ENCODE measurements at places on chromosomes 4 and X. TPM values are rescaled to one million over a fixed set of nuclear protein-coding genes. Genes with fewer than 3 reads are reported as not detected.

DNA sequence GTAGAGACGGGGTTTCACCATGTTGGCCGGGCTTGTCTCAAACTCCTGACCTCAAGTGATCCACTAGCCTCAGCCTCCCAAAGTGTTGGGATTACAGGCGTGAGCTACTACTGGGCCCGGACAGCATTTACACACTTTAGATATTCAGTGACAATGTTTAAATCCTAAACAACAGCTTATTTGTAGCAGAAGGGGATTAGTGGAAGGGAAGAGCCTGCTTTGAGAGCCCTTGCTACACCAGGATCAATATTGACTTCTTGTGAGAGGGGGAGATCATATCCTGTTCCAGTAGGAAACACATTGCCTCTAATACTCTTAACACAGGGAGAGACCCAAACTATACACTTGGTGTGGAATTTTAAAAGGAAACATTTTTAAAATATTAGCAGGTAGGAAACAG lies 7.1 kb downstream of the MGST2 start:
- DNase-seq, result no peak

- no peak for DNase-seq
These were observed 2078.4 kb upstream of the TENM3 start for GRCh38 chr4:180164799-180165198.

The IL1RAPL2 gene
- 0.94 TPM for total RNA-seq

DNA sequence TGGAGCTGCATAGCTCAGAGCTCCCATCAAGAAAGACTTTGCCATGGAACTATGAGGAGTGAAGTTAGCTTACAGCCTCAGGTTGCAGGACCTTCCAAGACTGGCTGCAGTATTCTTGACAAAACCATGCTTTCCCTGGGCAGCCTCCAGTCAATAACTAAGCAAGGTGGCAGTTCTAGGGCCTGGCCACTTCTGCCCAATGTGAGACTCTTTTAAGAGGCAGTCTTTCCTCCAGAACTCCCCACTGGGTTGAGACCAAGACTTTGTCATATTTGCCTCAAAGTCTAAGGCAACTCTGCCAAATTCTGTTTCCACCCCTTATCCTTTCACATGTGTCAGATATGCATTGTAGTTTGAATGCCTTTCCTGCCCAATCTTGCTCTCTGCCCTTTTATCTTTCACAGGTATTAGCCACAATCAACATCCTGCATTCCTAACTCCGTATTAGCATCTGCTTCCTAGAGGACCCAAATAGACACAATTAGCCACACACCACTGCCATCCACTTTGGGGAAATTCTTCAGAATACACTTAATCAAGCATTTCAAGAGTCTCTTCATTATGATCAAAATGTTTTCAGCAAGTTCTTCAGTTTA lies 17.7 kb upstream of the SLC25A43 start:
- DNase-seq, result no peak

- no peak for DNase-seq
These were observed at the start of gene SPINK2 for GRCh38 chr4:56821381-56822243. Gene SPINK2 (minus strand): TSS chr4:56821701. CDS start chr4:56821662, 39 bp downstream.

DNA sequence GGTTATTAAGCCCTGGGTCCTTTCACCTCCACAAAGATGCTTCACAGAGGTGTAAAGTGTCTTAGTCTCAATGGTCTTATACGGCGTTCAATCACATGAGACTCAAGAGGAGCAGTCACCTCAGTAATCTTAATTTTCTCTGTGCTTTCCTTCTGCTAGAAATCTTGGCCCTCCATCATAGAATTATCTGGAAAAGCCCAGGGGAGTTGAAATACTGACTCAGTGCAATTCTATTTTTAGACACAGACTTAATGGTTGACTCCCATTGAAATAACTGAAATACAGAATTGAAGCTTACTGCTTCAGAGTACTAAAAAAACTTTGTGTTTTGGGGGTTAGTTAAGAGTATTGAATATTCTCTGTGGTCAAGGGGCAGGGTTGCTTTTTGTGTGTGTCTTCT lies 94.5 kb upstream of the IL15 start:
- no peak for DNase-seq

GRCh38 chr4:185752872-185753271 lies 59.1 kb downstream of the SORBS2 start:
- DNase-seq, result no peak

GRCh38 chr4:158259955-158260575 lies 49.8 kb downstream of the TMEM144 start:
- no peak for DNase-seq

DNA sequence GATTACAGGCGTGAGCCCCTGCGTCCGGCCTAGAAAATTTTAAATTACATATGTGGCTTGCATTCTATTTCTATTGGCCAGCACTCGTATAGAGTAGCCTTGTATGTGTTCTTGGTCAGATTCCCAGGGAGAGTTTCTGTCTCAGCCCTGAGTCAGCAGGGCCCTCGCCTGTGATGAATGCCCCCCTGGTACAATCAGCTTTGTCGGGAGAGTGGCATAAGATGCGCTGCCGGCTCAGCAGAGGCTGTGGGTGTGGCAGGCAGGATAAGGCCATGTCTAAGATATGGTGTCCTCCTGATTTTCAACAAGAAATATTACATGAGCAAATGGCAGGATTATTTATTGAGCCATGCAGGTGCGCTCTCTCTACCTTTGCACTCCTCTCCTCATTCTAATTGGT lies 1.6 kb upstream of the REELD1 start:
- DNase-seq, result no peak

DNA sequence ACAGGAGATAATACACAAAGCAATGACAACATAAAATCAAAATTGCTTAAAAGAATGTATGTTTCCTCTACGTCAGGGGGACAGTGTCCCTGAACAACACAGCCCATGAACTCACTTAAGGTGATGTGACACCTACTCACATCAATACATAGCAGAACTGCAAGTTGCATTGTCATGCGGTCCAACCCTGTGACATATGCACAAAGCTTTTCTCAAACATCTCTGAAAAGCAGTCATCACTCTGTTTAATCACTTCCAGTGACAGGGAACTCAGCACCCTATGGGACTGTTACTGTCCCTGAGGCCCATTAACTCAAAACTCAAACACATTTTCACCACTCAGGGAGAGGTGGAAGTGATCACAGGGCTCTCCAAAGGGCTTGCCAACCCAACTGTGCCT lies 2.4 kb downstream of the STX18 start:
- no peak for DNase-seq

- no peak for DNase-seq
These were observed 49.7 kb upstream of the PTPN13 start for GRCh38 chr4:86544310-86544966.

The HUWE1 gene
- 202 TPM for total RNA-seq

- no peak for DNase-seq
These were observed 215.1 kb downstream of the TMA16 start for GRCh38 chr4:163709601-163710000.

- DNase-seq, result no peak
These were observed 20.4 kb upstream of the FGF16 start for GRCh38 chrX:77426811-77427210.

The GATA1 gene
- total RNA-seq, result 0.76 TPM

DNA sequence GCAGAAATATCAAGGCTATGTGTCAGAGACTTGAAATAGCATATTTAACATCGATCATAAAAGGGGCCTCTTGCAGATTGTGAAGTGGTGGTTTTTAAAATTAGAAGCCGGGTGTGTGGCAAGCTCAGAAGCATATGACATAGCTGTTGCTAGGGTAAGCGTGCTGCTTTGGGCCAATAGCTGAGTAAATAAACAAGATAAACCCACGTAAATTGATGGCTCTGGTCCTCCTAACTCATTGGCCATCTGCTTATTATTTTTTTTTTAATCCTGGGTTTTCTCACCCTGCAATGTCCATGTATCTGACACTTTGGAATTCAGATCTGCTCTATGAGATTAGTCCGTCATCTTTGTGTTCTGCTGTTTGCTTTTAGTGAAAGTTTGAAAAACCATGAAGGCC lies 32.6 kb upstream of the STOX2 start:
- no peak for DNase-seq

The SSX2B gene
- total RNA-seq, result not detected

DNA sequence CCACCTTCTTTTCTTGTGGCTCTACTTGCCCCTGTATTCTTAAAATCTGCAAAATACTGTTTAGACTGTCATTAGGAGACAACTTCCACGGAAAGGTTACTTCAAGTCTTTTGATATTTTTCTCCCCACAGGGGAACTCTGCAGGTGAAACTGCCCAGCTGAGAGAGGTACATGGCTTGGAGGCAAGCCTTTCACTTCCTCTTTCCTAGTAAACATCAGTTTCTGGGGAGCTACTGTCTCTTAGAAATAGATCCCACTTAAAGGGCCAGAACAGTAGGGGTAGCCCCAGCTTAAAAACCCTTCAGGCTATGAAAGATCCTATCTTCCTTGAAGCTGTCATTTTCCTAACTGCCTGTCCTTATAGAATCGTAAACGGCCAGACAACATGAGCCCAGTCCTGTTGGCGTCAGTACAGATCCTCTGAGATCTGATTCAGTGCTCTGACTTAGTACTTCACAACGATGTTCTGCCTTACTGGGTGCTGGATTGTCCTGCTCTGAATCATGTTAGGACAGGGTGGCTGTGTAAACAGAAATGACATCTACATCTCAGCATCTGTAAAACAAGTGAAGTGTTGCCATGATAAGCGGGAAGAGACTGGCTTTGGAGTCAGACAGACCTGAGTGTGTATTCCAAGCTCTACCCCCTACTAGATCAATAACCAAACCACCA lies 102.1 kb downstream of the ITIH6 start:
- no peak for DNase-seq

The SPIN2B gene
- total RNA-seq, result 16.4 TPM

The HS3ST1 gene
- 3.2 TPM for total RNA-seq

The GSX2 gene
- 0.58 TPM for total RNA-seq

GRCh38 chrX:44303119-44303518 lies 40.4 kb downstream of the EFHC2 start:
- no peak for DNase-seq

GRCh38 chr4:24513718-24514117 lies 70.6 kb downstream of the DHX15 start:
- DNase-seq, result no peak

DNA sequence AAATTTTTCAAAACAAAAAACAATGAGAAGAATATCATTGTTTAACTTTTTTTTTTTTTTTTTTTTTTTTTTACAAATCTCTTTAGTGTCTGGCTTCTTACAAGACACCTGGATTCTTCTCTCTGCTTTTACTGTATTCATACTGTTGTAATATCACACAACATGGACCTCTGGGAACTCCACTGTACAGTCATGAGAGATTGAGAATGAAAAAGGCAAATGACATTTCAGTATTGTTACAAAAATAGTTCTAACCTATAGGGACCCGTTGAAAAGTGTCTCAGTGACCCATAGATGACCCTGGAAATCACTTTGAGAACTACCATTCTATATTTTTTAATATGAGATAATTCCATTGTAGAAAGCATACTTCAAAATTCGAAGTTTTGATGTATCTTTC lies 124.4 kb downstream of the SLIT2 start:
- no peak for DNase-seq

GRCh38 chrX:8297766-8298165 lies 126.7 kb upstream of the VCX2 start:
- DNase-seq, result no peak

GRCh38 chr4:22348410-22348809 lies 167.5 kb downstream of the ADGRA3 start:
- no peak for DNase-seq

The BTK gene
- 9.7 TPM for total RNA-seq
